ENCODE measurements at places on chromosomes 2 and 18. TPM values are rescaled to one million over a fixed set of nuclear protein-coding genes. Genes with fewer than 3 reads are reported as not detected.

- peaks cover 20% of the 10 kb centered on the region for H3K4me1 ChIP-seq
- H3K27me3 ChIP-seq: no peaks in the 10 kb centered on the region
- peak; percentile 59 for DNase-seq
- H3K4me3 ChIP-seq: peak overlapping the region; percentile 94
- peak overlapping the region; percentile 82 for H3K27ac ChIP-seq
Observed at GRCh38 chr2:199955007-199955338, 318 bp downstream of the TYW5 start.

PSMA8 gene
- not detected for total RNA-seq

IL1RL1 gene
- 4.9 TPM for total RNA-seq

APOB gene
- not detected for total RNA-seq

DNA sequence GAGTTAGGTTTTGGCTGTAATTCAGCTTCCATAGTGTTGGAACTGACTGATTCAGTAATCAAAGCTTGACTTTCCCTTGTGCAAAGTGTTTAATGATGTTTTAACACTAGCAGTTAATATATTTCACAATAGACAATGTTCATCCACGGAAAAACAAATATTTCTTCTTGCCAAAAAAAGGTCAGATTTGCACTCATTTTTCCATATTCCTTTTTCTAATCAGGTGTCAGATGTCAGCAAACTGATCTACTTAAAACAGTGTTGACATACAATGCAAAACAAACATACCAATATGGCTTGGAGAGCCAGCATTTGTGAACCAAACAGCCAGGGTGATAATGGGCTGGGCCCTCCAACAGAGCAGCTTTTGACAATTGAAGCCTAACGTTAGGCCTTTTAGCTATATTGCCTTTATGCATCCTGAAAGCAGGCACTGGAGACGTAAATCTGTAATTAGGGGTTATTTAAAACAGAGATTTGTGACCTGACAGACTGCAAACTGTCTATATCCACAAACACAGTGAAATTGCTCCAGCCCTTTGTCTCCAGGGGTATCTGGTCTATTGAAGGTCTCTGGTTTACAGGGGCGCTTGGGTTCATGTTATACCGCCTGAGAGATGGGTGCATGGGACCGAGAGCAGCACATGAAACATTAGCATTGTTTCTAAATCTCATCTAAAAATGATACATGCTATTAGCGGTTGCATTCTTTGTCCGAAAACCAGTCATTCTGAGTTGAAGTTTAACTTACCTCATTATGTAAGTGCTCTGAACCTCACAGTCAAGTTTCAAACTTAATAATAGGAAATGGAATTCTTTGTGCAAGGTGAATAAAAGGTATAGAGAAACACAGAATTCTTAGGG lies 7.1 kb upstream of the CDCA7 start:
- H3K27ac ChIP-seq: no peak overlapping the region
- no peak for DNase-seq
- no peaks in the 10 kb centered on the region for H3K4me1 ChIP-seq
- no peaks in the 10 kb centered on the region for H3K27me3 ChIP-seq
- H3K4me3 ChIP-seq: no peak overlapping the region

- no peak overlapping the region for H3K27ac ChIP-seq
- H3K4me3 ChIP-seq: peak overlapping the region; percentile 40
- no peaks in the 10 kb centered on the region for H3K27me3 ChIP-seq
- peak; percentile 66 for DNase-seq
- no peaks in the 10 kb centered on the region for H3K36me3 ChIP-seq
- H3K4me1 ChIP-seq: peaks cover 42% of the 10 kb centered on the region
Observed at GRCh38 chr2:239002954-239003623, 155.2 kb downstream of the TWIST2 start.

DNA sequence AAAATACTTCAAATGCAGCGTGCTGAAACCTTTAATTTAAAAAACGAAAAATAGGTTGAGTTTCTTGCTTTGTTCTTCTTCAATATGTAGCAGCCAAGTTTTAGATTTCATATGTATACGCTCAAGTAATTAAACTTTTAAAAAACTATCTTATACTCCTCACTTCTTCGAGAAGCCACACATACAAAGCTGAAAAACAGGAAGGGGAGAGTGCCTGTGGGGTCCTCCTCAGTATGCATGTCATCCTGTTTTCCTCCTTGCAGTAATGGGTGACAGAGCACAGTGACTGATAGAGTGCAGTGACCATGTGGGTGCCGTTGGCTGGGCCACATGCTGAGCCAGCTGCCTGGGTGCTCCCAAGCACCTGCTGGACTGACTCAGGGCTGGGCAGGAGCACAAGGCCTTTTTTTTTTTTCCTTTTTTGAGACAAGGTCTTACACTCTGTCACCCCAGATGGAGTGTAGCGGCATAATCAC lies 33.3 kb downstream of the UXS1 start:
- peak overlapping the region; percentile 67 for H3K27ac ChIP-seq
- no peak overlapping the region for H3K4me3 ChIP-seq
- H3K27me3 ChIP-seq: no peaks in the 10 kb centered on the region
- H3K36me3 ChIP-seq: peaks cover 23% of the 10 kb centered on the region
- peaks cover 58% of the 10 kb centered on the region for H3K4me1 ChIP-seq

- H3K4me3 ChIP-seq: no peak overlapping the region
- H3K27ac ChIP-seq: no peak overlapping the region
- no peak for DNase-seq
- H3K4me1 ChIP-seq: no peaks in the 10 kb centered on the region
- no peaks in the 10 kb centered on the region for H3K27me3 ChIP-seq
Observed at GRCh38 chr2:158755310-158756087, 39.6 kb upstream of the DAPL1 start.

GRCh38 chr2:120766470-120767351 lies 31.0 kb downstream of the GLI2 start:
- no peaks in the 10 kb centered on the region for H3K36me3 ChIP-seq
- H3K4me1 ChIP-seq: peaks cover 11% of the 10 kb centered on the region
- DNase-seq: no peak
- H3K27ac ChIP-seq: no peak overlapping the region
- no peak overlapping the region for H3K4me3 ChIP-seq

GRCh38 chr2:239574434-239575156 lies 173.8 kb upstream of the HDAC4 start:
- H3K36me3 ChIP-seq: no peaks in the 10 kb centered on the region
- peaks cover 87% of the 10 kb centered on the region for H3K27me3 ChIP-seq
- no peak for DNase-seq
- no peaks in the 10 kb centered on the region for H3K4me1 ChIP-seq
- no peak overlapping the region for H3K4me3 ChIP-seq

DNA sequence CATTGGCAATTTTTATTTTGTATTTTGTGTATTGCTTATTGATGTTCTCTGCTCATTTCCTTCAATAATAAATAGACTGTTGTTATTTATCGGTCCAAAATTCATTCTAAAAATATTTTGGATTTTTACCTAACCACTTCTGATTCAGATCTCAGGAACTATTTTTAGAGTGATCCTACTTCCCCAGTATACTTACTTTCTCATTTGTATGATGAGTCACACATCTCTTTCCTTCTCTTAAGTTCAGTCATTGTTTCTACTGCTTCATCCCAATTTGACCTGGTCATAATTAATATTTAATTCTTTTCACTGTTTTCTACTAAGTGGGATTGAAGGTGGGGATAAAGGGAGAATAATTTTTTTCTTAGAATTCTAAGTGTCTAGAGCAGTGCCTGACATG lies 75.1 kb downstream of the AGPS start:
- H3K4me3 ChIP-seq: no peak overlapping the region
- peak; percentile 49 for DNase-seq
- H3K27me3 ChIP-seq: no peaks in the 10 kb centered on the region
- H3K27ac ChIP-seq: no peak overlapping the region
- H3K4me1 ChIP-seq: peaks cover 13% of the 10 kb centered on the region

- H3K27ac ChIP-seq: no peak overlapping the region
- H3K4me3 ChIP-seq: no peak overlapping the region
- no peaks in the 10 kb centered on the region for H3K27me3 ChIP-seq
- no peak for DNase-seq
- H3K4me1 ChIP-seq: no peaks in the 10 kb centered on the region
Observed at GRCh38 chr2:239378918-239379640, 21.7 kb downstream of the HDAC4 start.

DNA sequence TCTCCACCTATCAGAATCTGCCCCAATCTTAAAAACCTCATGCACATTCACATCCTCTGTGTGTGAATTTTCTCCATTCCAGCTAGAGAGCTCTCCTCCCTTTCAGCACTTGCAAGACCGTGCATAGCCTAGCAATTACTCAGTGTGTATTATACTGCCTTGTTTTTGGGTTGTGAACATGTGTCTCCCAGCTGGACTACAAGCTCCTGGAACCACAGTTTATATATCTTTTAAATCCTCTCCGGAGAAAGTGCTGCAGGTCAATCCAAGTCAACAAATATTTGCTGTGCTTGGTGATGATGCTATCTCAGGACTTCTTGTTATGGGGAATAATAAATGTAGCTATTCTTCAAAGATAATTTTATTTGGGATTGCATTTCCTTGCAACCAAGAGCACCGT lies 58.2 kb upstream of the MEX3C start:
- no peaks in the 10 kb centered on the region for H3K4me1 ChIP-seq
- no peak for DNase-seq
- H3K36me3 ChIP-seq: no peaks in the 10 kb centered on the region
- H3K4me3 ChIP-seq: no peak overlapping the region

GRCh38 chr2:46821600-46821999 lies 94.0 kb downstream of the MCFD2 start:
- no peaks in the 10 kb centered on the region for H3K4me1 ChIP-seq
- no peak overlapping the region for H3K27ac ChIP-seq
- H3K36me3 ChIP-seq: no peaks in the 10 kb centered on the region
- no peaks in the 10 kb centered on the region for H3K27me3 ChIP-seq
- no peak for DNase-seq

IMPACT gene
- 19.9 TPM for total RNA-seq

All from PC-3 (cell line).